ENCODE measurements at places on chromosomes 3 and 15. TPM values are rescaled to one million over a fixed set of nuclear protein-coding genes. Genes with fewer than 3 reads are reported as not detected.
A peak's percentile ranks its signal among the peaks of the same experiment; 100 is the strongest.

Gene GOLGA6D
- not detected for total RNA-seq

DNA sequence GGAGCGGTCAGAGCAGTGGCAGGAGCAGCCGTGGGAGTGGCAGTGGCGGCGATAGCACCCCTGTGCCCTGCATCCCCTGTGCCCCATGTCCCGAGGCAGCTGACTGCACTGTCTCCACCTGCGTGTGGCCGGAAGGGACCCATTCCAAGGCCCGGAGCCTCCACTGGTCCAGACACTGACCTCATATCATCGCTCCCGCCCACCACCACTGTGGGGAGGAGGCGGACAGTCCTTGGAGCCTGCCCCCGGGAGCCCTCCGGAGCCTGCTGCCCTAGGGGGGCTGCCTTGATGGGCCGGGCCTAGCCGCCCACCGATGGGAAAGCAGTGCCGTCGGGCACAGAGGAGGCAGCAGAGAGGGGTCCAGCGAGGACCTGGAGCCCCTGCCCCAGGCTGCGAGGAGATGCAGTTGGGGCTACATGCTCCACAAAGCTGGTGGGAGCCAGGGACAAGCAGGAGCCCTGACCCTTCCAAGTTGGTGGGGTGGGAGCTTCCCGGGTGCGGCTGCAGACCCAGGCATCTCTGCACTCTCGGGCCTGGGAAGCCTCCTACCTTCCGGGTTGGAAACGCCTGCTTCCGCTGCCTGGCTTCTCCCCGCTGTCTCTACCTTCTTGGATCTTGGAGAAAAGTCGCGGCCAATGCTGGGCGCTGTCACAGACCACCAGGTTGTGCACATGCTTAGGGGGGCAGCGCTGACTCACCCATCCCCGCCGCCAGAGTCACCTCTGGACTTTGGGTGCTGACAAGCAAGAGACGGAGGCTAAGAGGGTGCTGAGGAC is 283.2 kb upstream of the ROBO1 start:
- H3K4me3 ChIP-seq = no peak overlapping the region
- H3K36me3 ChIP-seq = no peaks in the 10 kb centered on the region
- H3K27ac ChIP-seq = no peak overlapping the region
- no peaks in the 10 kb centered on the region for H3K4me1 ChIP-seq
- H3K27me3 ChIP-seq = no peaks in the 10 kb centered on the region

Gene NCEH1
- 8.8 TPM for total RNA-seq

GRCh38 chr3:71356265-71356664 is 227.3 kb downstream of the FOXP1 start:
- no peak for DNase-seq
- H3K4me3 ChIP-seq = no peak overlapping the region
- H3K36me3 ChIP-seq = no peaks in the 10 kb centered on the region
- H3K27ac ChIP-seq = no peak overlapping the region
- H3K4me1 ChIP-seq = peaks cover 19% of the 10 kb centered on the region

DNA sequence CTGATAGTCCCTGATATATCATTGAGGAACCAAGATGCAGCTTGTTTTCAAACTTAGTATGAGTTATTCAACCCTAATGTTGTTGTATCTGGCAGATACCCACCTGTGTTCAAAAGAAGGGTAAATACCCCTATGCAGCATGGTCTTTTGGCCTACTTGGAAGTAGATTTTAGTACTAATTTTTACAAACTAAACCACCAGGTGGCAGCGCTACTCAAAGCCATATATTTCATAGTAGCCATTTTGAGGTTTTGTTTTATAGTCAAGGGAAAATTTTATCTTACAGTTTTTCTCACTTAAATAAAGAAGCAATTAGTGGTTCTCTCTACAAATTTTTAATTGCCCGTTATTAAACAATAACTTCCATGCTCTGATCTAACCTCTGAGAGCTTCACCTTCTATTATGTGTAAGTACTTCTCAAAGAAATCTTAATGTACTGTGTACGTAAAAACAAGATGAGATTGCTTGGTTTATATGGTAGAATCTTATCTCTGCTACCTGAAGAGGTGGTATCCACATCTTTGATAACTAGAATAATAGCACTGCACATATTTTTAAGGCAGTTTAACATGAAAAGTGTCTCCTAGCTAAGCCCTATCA is 31.5 kb upstream of the MLF1 start:
- no peak overlapping the region for H3K4me3 ChIP-seq
- H3K27ac ChIP-seq = no peak overlapping the region
- peak; percentile 6 for DNase-seq
- no peaks in the 10 kb centered on the region for H3K27me3 ChIP-seq

- H3K4me3 ChIP-seq = no peak overlapping the region
- no peaks in the 10 kb centered on the region for H3K36me3 ChIP-seq
- peaks cover 11% of the 10 kb centered on the region for H3K27me3 ChIP-seq
- H3K27ac ChIP-seq = no peak overlapping the region
- DNase-seq = no peak
Measured at GRCh38 chr3:107204121-107204520, 173.1 kb upstream of the CCDC54 start.

GRCh38 chr15:80942746-80943565 is 46.7 kb downstream of the MESD start:
- no peak overlapping the region for H3K4me3 ChIP-seq
- no peaks in the 10 kb centered on the region for H3K4me1 ChIP-seq
- DNase-seq = no peak
- peaks cover 20% of the 10 kb centered on the region for H3K36me3 ChIP-seq

- H3K4me1 ChIP-seq = no peaks in the 10 kb centered on the region
- H3K27ac ChIP-seq = no peak overlapping the region
- H3K27me3 ChIP-seq = peaks cover 2% of the 10 kb centered on the region
- H3K4me3 ChIP-seq = no peak overlapping the region
- DNase-seq = no peak
Measured at GRCh38 chr3:191438150-191438814, 22.7 kb upstream of the PYDC2 start.

- peak overlapping the region; percentile 92 for H3K27ac ChIP-seq
- no peaks in the 10 kb centered on the region for H3K27me3 ChIP-seq
- no peak for DNase-seq
- H3K4me1 ChIP-seq = no peaks in the 10 kb centered on the region
- H3K36me3 ChIP-seq = peaks cover 2% of the 10 kb centered on the region
Measured at GRCh38 chr3:111311709-111312235, 230.2 kb upstream of the CD96 start.

DNA sequence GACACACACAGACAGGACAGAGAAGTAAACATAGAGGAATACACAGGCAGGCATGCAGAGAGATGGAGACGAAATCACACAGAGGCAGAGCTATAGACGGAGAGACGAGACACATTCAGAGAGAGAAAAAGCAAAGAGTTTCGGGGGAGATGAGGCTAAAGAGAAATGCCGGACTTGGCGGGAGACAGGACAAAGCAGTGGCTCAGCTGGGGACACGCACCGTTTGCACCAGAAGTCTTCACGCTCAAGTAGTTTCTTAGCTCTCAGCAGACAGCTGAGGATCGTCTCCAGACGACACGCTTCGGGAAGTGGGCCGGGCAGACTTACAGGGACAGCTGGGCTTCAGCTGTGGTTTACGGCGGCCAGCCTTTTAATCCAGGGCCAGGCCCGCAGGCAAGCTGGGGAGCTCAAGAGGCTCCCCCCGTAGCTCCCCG is 56.2 kb upstream of the DLG1 start:
- H3K36me3 ChIP-seq = no peaks in the 10 kb centered on the region
- H3K27ac ChIP-seq = no peak overlapping the region
- no peak overlapping the region for H3K4me3 ChIP-seq
- peaks cover 5% of the 10 kb centered on the region for H3K27me3 ChIP-seq
- no peak for DNase-seq
- H3K4me1 ChIP-seq = no peaks in the 10 kb centered on the region

Gene RBPMS2
- not detected for total RNA-seq

Gene KLF15
- total RNA-seq = 0.08 TPM

GRCh38 chr3:56347219-56347871 is 120.9 kb downstream of the ERC2 start:
- H3K36me3 ChIP-seq = no peaks in the 10 kb centered on the region
- no peak for DNase-seq
- no peak overlapping the region for H3K27ac ChIP-seq
- H3K4me1 ChIP-seq = no peaks in the 10 kb centered on the region
- peaks cover 3% of the 10 kb centered on the region for H3K27me3 ChIP-seq

Gene MFAP1
- total RNA-seq = 46.6 TPM

DNA sequence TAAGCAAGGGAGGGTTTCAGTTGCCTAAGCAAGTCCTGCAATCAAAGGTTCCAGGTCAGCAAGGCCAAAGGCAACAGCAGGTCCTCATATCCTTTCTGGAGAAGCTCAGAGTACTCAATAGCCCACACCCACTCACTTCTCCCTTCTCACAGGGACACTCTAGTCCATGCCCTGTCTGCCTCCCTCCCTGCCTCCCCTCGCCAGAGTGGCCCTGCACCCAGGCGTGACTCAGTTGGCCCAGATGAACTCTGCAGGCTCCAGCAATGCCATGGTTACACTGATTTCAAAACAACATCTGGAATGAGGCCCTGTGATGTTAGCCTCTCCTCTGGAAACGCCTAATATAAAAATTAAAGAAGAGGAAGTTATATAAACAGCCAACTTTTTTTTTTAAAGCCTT is 32.9 kb downstream of the IL16 start:
- no peak for DNase-seq
- no peaks in the 10 kb centered on the region for H3K4me1 ChIP-seq
- no peak overlapping the region for H3K27ac ChIP-seq
- H3K4me3 ChIP-seq = no peak overlapping the region
- H3K27me3 ChIP-seq = peaks cover 2% of the 10 kb centered on the region

Gene LRTM1
- total RNA-seq = not detected

DNA sequence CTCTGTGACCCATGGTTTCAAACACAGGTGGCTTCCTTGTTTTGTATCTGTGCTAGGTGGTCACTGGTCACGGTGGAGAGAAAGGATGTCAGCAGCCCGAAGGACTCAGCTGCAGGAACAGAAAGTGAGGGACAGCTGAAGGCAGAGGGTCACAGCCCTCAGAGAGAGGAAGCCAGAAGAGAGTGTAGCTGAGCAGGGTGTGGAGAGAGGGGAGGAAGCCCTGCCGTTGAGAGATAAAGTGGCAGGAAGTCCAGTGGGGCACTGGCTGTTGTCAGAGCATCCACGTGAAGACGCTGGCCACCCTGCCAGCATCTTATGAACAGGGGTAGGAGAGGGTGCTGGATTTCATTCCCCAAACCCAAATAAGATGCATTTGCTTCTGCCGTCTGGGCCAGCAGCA is 36.9 kb downstream of the LIMD1 start:
- no peaks in the 10 kb centered on the region for H3K27me3 ChIP-seq
- H3K36me3 ChIP-seq = peaks cover 7% of the 10 kb centered on the region
- H3K4me3 ChIP-seq = no peak overlapping the region
- peak overlapping the region; percentile 42 for H3K27ac ChIP-seq
- H3K4me1 ChIP-seq = peaks cover 12% of the 10 kb centered on the region
- DNase-seq = no peak

GRCh38 chr15:96344060-96344705 is 13.7 kb downstream of the NR2F2 start:
- H3K4me3 ChIP-seq = no peak overlapping the region
- peak overlapping the region; percentile 48 for H3K27ac ChIP-seq
- H3K4me1 ChIP-seq = peaks cover 4% of the 10 kb centered on the region
- H3K27me3 ChIP-seq = peaks cover 88% of the 10 kb centered on the region

DNA sequence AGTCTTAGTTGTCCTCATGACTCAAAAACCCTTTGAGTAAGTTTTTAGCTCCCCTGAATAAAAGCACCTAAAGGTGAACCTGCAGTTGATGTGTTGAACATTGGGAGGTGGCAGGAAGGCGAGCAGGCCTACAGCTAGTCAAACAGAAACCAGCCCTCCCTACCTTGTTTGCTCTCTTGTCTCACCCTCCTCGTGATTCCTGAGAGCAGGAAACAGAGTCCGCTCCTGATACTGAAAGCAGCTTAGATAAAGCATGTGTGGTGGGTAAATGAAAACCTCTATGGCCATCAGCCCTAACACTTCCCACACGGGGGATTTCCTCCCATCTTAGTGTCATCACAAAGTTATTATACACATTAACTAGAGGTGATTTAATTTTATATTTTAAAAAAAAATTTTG is 21.8 kb upstream of the CLDN18 start:
- no peak overlapping the region for H3K27ac ChIP-seq
- H3K4me1 ChIP-seq = no peaks in the 10 kb centered on the region
- H3K4me3 ChIP-seq = no peak overlapping the region
- H3K36me3 ChIP-seq = no peaks in the 10 kb centered on the region

DNA sequence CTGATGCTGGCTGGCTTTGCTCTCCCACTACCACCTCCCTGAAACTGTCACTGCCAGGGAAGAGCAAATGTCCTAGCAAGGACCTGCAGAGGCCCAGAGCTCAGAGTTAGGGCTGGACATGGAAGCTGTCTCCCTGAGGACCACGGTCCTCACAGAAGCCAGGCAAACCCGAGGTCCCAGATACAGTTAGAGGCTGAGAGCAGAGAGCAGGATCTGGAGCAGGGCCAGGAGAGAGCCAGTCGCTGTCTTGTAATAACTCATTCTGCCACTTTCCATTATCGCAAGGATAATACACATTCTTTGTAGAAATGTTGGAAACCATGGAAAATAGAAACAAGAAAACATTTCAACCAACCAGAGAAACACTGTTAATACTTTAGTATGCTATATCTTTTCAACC is 10.1 kb downstream of the GHSR start:
- no peaks in the 10 kb centered on the region for H3K4me1 ChIP-seq
- H3K27ac ChIP-seq = no peak overlapping the region
- H3K4me3 ChIP-seq = no peak overlapping the region
- DNase-seq = no peak
- H3K36me3 ChIP-seq = no peaks in the 10 kb centered on the region
- peaks cover 32% of the 10 kb centered on the region for H3K27me3 ChIP-seq

GRCh38 chr3:144466114-144466513 is 494.5 kb downstream of the DIPK2A start:
- no peak overlapping the region for H3K27ac ChIP-seq
- DNase-seq = no peak
- no peaks in the 10 kb centered on the region for H3K36me3 ChIP-seq
- H3K27me3 ChIP-seq = no peaks in the 10 kb centered on the region
- H3K4me1 ChIP-seq = no peaks in the 10 kb centered on the region
- no peak overlapping the region for H3K4me3 ChIP-seq

GRCh38 chr15:50740955-50741354 is 24.6 kb downstream of the SPPL2A start:
- no peak for DNase-seq
- H3K4me1 ChIP-seq = no peaks in the 10 kb centered on the region
- no peak overlapping the region for H3K27ac ChIP-seq
- H3K27me3 ChIP-seq = no peaks in the 10 kb centered on the region
- H3K36me3 ChIP-seq = peaks cover 11% of the 10 kb centered on the region
- H3K4me3 ChIP-seq = no peak overlapping the region

Gene SNX22
- 1.1 TPM for total RNA-seq

DNA sequence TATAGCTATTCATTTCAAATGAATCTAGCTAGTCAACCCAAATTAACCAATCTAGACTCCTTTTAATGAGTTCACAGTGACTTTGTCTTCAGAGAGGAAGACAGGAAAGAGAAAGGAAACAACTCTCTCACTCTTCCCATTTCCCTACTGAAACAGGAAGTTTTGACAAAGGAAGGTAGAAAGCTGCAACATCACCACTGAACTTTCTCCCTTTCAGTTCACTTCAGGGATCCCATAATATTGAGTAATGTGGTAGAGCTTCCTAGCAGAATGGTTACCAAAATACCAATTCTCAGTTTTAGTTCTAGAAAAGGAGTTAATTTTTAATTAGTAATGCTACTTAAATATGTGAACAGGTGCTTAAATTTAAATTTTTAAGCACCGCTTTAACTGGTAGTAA is 7.5 kb downstream of the VPS13C start:
- no peaks in the 10 kb centered on the region for H3K27me3 ChIP-seq
- peaks cover 14% of the 10 kb centered on the region for H3K4me1 ChIP-seq
- H3K4me3 ChIP-seq = no peak overlapping the region
- H3K27ac ChIP-seq = no peak overlapping the region
- no peak for DNase-seq
- peaks cover 11% of the 10 kb centered on the region for H3K36me3 ChIP-seq

Gene OR5H6
- not detected for total RNA-seq
